ENCODE measurements at places on chromosomes 5 and 9.
A peak's percentile ranks its signal among the peaks of the same experiment; 100 is the strongest.

- DNase-seq: no peak
Measured at GRCh38 chr9:16245756-16246440, 624.6 kb downstream of the BNC2 start.

DNA sequence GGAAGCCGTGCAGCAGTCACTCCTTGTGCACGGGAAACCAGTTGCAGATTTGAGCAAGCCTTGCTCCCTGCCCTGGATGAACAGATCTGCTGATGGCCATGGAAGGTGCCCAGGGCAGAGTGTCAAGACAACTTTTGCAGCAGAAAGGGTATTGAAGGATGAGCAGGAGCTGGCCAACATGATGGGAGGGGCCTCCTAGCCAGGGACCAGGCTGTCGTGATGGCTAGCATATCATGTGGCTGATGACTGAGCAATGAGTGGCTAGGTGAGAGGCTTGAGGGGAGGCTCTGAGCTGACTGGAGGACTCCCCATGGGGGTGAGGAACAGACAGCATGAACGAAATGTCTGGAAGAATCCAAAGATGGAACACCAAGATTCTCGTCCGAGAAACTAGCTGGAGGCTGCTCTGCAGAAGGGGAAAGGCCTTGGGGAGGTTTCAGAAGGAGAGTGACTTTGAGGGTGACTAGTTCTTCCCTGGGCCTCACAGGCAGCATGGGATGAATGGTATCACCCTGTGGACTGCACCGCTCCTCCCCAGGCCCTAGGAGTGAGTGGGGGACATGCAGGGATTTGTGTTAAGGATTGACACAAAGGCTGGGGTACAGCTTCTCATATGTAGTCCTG lies 18.5 kb downstream of the PPARGC1B start:
- no peak for DNase-seq

DNA sequence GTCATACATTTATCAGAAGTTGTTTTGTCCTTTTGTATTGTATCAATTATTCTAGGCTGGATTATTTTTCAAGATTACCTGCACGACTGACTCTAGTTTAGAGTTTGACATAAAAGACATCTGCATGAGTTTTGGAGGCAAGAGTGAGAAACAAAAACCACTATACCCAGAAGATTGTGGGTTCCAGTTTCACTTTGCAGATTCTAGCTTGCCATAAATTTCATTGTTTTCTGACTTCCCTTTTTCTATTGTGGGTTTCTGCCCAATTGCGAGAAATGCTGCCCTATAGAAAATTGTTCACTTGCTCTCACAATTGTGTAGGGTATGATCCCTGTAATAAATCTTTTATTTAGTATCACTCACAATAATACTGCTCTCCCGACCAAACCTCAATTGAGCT lies 1043.4 kb upstream of the CDH10 start:
- DNase-seq: no peak

DNA sequence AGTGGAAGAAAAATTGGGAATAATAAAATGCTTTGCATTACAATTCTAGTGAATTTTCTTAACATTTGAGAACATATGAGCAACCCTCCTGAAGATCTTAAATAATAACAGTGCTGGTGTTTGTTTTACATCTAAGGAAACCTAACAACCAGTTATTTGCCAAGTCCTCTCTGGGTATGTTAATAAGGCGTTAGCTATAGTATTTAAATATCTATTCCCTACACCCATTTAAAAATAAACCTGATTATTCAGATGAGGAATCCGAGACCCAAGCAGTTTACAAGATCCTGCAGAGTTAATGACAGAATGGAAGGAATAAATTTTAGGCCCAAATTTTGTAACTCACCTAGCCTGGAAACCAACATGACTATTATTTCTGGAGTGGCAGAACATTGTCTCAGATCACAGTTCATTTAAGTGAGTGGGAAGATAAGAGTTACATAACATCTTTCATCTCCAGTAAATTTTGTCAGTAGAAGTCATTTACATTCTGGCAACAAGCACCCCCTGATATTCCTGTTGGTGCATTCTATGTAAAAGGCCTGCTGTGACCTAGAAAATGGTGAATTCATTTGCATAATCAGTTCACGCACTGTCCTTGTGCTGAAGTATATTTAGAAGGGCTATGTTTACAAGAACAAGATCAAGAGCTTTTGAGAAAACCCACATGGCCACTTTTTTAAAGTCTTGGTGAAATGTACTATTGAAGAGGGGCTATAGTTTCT lies 148.2 kb downstream of the COX7C start:
- no peak for DNase-seq

GRCh38 chr9:97617939-97618416 lies 15.2 kb downstream of the TSTD2 start:
- no peak for DNase-seq

DNA sequence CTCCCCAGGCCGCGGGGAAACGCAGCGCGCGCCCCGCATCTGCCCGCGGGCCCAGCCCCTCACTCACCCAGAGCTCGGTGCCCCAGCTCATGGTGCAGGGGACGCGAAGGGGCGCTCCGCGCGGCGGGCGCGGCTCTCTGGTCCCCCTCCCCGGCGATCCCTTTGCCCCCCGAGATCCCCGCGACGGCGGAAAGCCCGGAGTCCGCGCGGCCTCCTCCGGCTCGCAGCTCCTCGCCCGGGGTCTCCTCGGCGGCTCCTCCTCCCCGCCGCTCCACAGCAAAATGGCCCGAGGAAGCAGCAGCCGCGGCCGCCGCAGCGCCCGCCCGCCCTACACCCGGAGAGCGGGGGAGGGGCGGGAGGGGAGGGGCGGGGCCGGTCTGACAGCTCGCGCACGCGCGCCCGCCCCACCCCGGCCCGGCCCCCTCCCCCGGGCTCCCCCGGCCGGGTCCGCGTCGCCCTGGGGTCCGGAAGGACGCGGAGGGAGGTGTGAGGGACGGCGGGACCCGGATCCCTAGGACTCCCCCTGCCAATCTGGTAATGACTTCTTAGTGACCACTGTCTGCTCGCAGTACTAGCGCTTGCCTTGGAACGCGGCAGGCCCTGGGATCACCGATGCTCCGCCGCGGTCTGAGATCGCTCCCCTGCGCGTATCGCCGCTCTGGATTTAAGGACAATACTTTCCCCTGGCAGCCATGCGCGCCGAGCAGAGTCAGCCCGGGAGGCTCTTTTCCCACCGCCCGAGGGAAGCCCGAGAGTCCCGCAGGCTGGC lies at the start of gene FNBP1:
TSS of gene FNBP1 (minus strand) at position 305 of the 769 bp plus-strand sequence. CDS start at position 91, 214 bp downstream.
- peak; percentile 68 for DNase-seq

- DNase-seq: no peak
Measured at GRCh38 chr5:53127107-53127506, 17.6 kb upstream of the MOCS2 start.

DNA sequence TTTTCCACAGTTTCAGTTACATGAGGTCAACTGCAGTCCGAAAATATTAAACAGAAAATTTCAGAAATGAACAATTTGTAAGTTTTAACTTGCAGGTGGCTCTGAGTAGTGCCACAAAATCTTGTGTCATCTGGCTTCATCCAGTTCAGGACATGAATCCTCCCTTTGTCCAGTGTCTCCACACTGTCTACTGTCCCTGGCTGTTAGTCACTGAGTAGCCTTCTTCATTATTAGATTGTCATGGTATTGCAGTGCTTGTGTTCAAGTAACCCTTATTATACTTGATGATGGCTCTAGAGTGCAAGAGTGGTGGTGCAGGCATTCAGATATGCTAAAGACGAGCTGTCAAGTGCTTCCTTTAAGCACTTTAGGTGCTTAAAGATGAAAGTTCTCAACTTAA lies 65.3 kb downstream of the CFAP95 start:
- DNase-seq: no peak

- no peak for DNase-seq
Measured at GRCh38 chr5:17910318-17910717, 276.1 kb downstream of the TAF11L14 start.

- no peak for DNase-seq
Measured at GRCh38 chr5:57431759-57432158, 50.9 kb downstream of the ACTBL2 start.

DNA sequence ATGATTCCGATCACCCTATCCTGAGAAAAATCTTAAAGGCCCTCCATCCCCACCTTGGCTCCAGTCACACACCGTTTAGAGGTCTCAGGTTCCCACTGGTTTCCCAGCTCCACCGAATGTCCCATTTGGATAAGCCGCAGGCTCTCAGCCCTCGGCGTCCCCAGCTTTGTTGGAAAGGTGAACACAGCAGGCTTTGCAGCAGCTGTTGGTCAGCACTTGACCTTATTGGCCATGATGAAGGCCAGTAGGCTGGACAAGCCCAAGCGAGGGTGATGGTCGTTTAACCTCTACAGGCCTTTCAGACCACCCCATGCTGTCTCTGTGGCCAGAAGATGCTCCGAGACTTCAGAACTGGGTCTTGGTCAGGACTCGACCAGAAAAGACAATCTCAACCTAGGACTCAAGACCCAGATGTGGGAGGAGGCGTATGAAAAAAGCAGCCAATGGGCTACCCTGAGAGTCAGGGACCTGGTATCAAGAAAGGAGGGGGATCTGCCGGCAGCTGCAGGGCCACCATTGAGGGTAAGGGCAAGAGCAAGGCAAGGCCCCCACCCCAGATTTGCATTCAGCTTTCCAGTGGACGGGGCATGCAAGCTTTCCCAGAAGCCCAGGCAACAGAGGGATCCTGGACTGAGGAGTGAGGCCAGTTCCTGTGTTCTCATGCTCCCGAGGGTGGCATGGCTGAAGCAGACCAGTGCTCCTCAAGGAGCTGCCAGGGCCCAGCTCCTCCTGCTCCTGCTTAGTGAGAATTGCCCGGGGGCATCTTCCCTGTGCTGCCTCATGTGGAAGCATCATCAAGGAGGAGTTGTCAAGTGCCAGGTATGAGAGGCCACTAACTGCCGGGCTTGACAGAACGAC lies 13.4 kb downstream of the UBE2QL1 start:
- no peak for DNase-seq

DNA sequence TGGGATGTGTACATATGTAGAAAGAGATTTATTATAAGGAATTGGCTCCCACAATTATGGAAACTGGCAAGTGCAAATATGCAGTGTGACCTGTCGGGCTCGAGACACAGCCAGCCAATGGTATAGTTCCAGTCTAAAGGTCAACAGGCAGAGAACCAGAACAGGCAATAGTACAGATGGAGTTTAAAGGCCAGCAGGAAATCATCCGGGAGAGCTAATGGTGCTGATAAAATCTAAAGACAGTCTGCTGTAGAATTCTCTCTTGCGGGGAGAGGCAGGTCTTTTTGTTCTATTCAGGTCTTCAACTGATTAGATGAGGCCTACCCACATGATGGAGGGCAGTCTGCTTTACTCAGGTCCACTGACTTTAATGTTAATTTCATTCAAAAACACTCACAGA lies 21.8 kb downstream of the ANKRD31 start:
- no peak for DNase-seq

GRCh38 chr9:31574006-31574765 lies 810.3 kb upstream of the ACO1 start:
- DNase-seq: no peak

DNA sequence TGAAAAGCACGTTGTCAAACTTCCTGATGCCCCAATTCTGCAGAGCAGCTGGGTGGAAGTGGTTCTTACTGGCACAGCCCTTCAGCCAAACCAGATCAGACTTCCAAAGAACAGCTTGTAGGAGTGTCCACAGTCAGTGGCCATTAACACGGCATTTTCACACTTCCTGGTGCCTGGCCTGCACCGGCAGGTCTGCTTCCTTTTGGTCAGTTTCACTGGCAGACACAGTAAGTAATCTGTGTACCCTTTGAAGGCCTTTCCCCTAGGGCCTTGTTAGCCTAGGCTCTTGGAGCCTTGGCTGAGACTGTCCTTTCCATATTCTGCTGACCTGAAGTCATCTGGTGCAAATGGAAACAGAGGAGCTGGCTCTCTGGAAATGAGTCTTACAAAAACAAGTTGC lies 297.5 kb upstream of the TNC start:
- DNase-seq: no peak

GRCh38 chr5:14842117-14842516 lies 29.5 kb downstream of the ANKH start:
- peak; percentile 0 for DNase-seq

- peak; percentile 6 for DNase-seq
Measured at GRCh38 chr5:165630261-165630778, 2124.9 kb downstream of the MAT2B start.

- no peak for DNase-seq
Measured at GRCh38 chr5:180399401-180400215, 46.5 kb upstream of the GFPT2 start.

- DNase-seq: no peak
Measured at GRCh38 chr9:4417578-4418325, 72.5 kb upstream of the SLC1A1 start.

DNA sequence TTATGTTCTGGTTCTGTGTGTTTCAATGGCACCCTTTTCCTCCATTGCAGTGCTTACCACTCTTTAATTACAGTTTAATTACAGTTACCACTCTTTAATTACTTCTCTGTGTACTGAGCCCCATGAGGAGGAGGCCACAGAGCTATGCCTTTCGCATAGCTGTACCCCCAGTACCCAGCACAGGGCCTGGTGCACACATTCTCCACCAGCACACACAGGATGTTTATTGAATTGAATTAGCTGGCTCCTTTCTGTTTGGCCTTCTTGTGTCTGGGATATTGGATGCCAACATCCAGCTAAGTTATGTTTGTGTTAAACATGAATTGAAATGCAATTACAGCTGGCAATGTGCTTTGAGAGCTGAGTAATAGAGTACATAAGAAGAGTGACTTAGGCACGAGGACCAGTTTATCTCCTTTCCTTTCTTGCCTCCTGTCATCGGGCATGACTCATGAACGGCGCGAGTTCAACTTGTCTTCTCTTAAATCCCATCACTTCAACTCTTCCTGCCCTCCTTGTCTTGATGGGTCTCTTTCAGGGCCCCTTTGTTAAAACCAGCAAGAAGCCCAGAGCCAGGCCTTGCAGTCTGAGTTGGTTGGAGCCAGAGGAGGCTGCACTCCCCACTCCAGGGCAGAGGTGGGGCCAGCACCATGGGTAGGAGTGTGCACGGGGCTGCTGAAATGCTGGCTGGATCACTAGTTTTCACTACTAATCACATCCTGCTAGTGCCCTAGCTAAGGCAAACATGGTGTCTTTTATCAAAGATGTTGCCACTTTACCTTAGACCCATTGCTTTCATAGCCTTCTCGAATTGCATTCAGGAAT lies 37.4 kb downstream of the MVB12B start:
- no peak for DNase-seq

DNA sequence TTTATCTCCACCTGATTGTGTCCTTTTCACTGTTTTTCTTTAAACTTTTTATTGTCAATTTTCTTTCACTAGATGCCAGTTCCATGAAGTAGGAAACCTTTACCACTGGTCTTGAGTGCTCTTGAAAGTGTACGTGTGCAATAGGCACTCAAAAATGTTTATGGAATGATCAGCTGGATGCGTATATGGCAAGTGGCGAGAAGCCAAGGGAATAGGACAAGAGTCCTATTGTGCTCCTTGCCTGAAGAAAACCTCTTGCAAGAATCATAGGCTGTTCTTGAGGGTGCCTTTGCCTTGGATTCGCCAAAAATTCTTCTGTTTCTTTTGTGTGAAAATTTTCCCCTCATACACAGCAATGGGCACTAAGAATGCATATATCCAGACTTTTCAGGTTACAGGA lies 97.7 kb downstream of the GHR start:
- no peak for DNase-seq

GRCh38 chr5:148841519-148841918 lies 15.1 kb downstream of the ADRB2 start:
- DNase-seq: no peak

- no peak for DNase-seq
Measured at GRCh38 chr5:135186662-135187522, 152.9 kb upstream of the PITX1 start.

All from NCI-H1092 (cell line).